LoVo (cell line): ENCODE measurements at places on chromosomes 3 and 15.

- DNase-seq, result no peak
Observed at GRCh38 chr3:132509096-132509495, 88.0 kb upstream of the ACKR4 start.

DNA sequence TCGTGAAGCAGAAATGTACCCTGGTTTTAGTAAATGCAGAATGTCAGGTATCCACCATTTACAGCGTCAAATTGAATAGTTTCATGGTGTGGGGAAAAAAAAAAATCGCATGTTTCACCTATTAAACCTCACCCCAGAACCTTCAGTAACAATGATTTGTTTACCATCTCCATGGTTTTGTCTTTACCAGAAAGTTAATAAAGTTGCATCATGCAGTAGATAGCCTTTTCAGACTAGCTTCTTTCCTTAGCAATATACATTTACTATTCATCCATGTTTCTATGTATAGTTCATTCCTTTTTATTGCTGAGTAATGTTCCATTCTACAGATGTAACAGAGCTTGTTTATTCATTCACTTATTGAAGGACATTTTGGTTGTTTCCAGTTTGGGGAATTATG lies 1066.1 kb downstream of the FHIT start:
- DNase-seq, result no peak

- DNase-seq, result no peak
Observed at GRCh38 chr3:135238236-135238830, 443.3 kb downstream of the EPHB1 start.

- DNase-seq, result no peak
Observed at GRCh38 chr3:171465763-171466162, 5.6 kb upstream of the TNIK start.

- no peak for DNase-seq
Observed at GRCh38 chr3:22947851-22948250, 255.3 kb upstream of the UBE2E2 start.

DNA sequence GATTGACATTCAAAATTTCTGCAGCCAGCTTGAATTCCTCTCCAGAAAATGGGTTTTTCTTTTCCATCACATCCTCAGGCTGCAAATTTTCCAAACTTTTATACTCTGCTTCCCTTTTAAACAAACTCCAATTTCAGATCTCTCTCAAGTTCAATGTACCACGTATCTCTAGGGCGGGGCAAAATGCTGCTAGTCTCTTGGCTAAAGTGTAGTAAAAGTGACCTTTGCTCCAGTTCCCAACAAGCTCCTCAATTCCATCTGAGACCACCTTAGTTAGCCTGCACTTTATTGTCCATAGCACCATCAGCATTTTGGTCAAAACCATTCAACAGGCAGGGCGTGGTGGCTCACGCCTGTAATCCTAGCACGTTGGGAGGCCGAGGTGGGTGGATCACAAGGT lies 46.7 kb downstream of the NIPA2 start:
- DNase-seq, result no peak

DNA sequence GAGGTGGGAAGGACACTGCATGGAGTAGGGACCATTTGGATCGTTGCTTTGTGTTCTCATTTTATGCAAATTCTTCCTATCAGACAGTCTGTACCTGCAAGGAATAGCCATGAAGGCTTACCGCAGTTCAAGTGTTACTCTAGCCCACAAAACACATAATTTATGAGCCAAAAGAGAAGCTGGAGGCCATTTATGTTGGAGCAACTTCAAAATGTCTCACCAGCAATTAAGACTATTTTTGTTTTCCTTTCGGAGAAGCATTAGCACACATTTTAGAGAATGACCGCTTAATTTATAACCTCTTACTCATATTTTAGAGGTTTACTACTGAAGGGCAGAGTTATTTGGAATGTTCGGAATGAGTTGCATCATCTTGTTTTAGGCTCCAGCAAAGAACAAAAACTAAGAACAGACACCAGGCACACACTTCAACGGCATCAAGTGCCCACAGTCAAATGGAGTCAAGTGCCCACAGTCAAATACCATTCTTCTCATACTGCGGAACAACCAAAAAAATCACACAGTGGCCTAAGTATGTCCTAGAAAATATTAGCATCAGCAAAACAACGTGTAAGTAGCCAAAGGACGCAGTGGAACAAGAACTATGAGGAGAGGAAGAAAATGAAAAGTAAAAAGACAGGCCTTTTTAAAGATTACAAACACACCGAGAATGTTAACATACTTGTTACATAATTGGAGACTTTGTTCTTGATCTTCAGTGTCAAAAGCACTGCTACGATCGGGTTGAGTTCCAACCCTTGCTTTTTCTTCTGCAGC lies 17.5 kb upstream of the GOLGA8J start:
- DNase-seq, result peak; percentile 11

DNA sequence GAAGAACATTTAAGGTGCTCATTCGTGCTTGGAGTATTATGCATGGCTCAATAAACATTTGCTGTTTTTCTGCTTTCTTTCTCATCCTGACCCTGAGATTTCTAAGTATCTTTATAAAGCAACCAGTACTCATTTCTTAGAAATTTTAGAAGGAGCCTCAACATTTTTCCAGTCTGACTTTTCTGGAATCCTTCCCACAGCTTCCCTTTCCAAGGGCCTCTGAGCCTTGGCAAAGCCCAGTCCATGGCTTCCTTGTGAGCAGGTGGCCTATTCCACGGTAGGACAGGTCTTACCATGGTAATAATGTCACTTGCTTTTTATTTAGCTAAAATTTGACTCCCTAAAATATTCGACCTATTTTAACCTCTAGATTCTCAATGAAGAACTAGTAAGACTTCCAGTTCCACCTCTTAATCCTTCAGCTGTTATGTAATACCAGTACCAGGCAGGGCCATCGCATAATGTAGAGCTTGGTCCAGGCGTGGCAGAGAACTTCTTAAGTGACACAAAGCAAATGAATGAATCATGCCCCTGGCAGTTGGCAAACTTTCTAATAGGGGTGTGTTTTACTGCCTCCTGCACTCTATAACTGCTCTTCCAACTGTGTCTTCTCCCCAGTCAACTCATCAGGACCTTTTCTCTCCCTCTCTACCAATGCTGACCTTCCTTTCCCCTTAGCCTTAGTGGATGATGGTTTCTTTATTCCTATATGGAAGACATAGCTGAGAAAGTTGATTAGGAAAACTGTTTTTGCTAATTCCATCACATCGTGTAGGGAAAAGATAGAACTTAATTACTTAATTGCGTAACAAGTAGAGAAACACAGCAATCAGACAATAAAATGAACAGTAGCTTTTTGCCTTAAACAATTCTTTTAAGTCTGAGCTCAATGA lies 894 bp upstream of the TM4SF4 start:
- peak; percentile 93 for DNase-seq

- DNase-seq, result no peak
Observed at GRCh38 chr3:52087731-52088130, 31.4 kb upstream of the DUSP7 start.

GRCh38 chr3:164416491-164417222 lies 661.6 kb downstream of the SI start:
- DNase-seq, result no peak

GRCh38 chr3:194572143-194572789 lies 61.0 kb downstream of the TMEM44 start:
- DNase-seq, result no peak

- DNase-seq, result peak; percentile 8
Observed at GRCh38 chr3:173045770-173046382, 95.2 kb downstream of the SPATA16 start.

GRCh38 chr15:48006031-48006511 lies 114.7 kb upstream of the SLC24A5 start:
- peak; percentile 58 for DNase-seq

DNA sequence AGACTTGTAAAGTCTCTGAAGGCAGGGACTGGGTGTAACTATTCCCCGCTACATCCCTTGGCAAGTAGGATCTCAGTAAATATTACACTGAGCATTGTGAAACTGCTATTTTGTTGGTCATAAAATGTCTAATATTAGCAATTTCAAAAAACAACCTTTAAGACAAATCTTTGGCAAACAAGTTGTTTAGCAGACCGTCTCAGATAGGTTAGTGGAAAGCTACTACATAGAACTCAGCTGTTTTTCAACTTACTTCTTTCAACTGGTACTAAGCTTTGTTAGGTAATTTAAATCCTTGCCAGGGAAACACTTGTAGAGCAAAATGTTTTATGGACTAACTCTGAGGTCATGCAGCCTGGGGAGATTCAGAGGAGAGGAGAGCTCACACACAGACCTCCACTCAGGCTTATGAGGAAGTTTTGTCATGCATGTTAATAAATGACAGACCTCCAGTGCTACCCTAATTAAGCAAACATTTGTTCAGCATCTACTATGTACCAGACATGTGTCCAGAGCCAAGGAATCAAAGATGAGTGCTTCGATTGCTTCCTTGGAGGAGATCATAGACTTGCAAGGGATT lies 61.6 kb upstream of the STAC start:
- DNase-seq, result no peak

GRCh38 chr15:51121118-51121517 lies 26.4 kb upstream of the TNFAIP8L3 start:
- peak; percentile 49 for DNase-seq

DNA sequence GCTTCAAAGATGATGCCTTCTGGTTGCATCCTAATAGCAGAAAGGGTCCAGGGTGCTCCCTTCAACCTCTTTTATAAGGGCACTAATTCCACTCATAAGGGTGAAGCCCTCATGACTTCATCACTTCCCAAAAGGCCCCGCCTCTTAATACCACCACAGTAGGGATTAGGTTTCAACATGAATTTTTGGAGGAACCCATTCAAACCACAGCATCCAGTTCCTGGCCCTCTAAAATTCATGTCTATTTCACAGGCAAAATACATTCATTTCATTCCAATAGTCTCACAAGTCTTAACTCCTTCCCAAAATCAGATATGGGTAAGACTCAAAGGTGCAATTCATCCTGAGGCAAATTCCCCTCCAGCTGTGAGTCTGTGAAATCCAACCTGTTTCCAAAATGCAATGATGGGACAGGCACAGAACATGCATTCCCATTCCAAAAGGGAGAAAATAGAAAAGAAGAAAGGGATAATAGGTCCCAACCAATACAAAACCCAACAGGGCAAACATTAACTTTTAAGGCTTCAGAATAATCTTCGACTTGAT lies 124.0 kb downstream of the ATP1B3 start:
- DNase-seq, result no peak

DNA sequence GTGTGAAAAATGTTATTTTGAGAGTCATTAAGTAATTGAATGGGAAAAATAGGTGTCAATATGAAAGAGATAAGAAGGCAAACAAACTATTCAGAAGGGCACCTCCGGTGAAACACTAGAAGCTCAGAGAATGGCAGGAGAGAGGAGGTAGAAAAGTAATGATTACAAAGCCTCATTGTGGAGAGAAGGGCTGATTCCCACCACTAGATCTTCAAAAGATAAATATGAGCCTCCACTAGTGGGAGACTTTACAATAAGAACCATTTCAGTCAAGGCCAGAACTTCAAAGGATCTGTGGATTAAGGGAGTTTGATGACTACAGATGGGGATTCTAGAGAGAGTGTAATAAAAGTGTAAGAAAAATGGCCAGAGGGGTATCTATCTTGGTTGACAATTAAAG lies 535.6 kb downstream of the NLGN1 start:
- DNase-seq, result no peak

- peak; percentile 67 for DNase-seq
Observed at GRCh38 chr3:53236112-53236841, 19.5 kb downstream of the TKT start.

- no peak for DNase-seq
Observed at GRCh38 chr3:23915537-23916108, 1.2 kb downstream of the NKIRAS1 start.

DNA sequence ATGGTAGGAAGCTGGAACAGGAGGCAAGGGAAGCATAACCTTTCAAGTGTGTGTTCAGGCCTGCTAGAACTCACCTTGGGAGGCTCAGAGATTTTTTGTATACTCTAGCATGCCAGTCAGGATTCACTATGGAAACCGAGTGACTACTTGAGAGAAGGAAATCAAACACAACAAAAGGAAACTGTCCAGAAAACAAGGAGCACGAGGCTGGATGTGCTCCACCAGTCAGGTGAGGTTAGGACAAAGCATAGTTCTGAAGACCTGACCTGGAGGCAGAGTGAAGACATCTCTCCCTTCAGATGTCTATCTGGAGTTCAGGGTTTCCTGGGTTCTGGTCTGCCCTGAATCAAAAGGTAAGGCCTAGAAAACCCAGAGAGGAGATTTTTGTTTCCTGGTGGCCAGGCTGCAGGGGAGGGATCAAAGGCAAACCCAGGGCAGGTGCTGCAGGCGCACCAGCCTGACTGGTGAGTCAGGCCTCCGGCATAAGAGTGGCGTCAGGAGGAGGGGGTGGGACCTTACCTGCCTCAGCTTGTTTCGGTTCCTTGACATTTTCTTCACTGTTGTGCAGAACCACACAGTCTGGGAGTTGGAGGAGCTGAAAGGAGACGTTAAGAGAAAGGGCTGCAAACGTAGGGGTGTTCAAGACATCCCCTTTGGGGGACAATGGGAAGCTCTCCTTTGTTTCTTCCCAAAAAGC lies 52.2 kb upstream of the OSBPL11 start:
- DNase-seq, result peak; percentile 69

DNA sequence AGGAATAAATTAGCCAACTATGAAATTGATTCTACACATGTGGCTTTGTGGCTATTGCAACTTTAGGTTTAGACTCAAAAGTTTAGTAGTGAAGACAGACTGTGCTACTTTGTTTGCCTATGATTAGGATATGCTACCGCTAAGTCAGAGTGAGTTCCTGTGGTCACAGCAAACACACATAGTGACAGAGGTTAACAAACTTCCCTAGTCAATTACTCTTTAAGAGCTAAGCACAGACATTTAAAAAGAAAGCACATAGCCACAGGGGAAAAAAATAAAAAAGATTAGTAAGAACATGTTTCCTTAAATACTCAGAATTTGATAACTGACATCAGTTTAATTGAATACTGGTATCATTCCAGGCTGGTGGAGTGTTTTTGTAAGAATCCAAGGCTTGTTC lies 207.1 kb downstream of the GBE1 start:
- DNase-seq, result no peak

DNA sequence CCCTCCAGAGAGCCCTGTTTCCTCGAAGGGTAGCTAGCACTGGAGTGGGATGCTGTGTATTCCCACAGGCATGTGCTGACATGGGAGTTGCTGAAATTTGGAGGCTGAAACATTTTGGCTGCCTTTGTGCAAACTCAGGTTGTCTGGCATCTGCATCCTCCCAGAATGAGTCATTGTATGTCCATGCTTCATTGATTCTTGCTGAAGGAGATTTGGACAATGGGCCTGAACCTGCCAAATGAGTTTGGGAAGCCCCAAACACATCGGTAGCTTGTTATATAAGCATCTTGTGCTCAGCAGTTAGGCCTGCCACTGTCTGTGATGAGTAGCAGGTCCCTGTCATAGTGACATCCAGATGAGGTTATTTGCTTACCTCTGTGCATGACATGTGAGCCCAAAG lies 160.0 kb downstream of the IL5RA start:
- no peak for DNase-seq

GRCh38 chr3:87002346-87002745 lies 11.4 kb upstream of the VGLL3 start:
- no peak for DNase-seq

- DNase-seq, result no peak
Observed at GRCh38 chr3:114417675-114418074, 123.8 kb downstream of the TIGIT start.

DNA sequence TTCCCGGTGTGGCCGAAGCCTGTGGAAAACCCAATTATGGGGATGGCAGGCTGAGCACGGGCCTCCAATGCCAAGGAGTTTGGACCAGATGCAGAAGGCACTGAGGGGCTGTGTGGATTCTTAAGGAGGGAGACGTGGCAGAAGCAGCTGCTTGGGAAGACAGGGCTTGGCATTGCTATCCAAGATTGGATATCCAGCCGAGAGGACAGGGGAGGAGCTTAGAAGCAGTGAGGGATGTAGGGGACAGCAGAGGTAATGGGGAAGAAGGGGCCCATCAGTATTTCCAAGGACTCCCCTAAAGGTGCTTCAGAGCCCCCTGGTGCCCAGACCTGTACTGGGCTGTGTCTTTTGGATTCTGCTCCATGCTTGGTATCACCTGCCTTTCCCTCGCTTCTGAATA lies 112.8 kb upstream of the TLE3 start:
- no peak for DNase-seq
